ENCODE measurements at places on chromosomes 13 and 19.

DNA sequence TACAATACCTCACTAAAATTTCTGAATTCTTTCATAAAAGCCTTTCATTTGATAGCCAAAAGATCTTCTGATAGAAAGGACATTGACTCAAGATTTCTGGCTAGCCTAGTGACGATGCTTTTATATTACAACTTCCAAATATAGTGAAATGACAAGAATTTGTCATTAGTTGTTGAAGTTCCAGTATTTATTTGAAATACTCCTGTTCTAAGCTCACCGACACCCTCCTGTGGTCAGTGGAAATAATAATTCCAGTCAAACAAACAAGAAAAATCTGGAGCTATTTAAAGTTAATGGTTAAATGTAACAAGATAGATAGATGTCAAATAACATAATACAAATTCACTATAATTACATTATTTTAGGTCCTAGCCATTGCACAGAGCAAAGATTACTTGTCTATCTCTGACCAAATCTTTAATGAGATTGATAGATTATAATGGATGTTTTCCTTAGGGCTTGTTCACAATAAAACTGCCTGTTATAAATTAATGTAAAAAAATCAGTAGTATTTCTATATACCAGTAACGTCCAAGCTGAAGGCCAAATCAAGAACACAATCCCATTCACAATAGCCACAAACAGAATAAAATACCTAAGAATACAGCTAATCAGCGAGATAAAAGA lies 195.5 kb downstream of the RGCC start:
- DNase-seq: peak; percentile 2

DNA sequence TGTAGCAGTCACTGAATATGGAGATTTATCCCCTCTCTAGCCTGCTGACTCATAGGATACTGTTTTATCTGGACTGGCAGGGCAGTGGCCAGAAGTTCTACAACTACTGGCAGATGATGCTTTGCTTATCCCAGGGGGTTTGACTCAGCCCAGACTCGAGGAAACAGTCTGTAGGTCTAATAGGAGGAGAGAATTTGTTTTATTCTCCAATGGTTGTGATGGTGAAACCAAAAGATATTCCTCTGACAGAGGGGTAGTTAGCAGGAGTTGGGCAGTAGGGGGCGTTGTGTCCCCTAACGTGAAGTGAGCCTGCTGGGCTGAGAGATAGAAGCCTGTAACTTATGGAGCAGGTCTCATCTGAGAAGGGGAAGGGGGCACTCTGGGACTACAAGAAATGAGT lies 74.9 kb downstream of the WTIP start:
- DNase-seq: no peak

DNA sequence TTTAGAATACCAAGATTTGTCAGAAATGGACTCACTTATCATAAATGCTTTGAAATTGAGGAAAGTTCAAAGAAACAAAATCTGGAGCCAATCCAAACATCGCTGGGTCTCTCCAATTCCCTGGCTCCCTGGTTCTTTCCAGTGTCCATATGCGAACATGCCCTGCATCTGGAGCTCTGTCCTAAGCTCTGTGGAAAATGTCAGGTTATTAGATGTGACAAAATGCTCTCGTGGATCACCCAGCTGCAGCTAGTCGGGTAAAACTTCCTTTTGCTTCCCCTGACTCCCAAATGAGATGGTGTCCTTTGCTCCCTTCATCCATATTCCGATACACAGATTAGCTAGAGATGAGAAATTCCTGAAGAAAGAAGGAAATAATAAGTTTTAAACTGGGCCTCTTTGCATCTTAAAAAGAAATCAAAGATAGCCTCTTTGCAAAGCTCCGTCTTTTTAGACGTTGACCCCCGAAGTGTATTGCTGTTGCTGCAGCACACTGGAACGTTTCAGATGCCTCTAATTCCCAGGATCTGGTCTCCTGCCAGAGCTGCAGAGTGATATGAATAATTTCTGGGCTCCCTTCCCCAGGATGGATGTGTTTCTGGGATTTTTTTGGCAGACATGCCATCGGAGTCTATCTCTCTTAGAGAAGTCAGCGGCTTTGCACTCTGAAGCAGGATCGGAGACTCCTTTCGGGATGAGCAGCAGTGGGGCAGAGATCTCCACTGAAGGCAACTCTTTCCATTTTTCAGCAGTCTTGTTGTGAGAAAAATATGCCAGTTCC lies 102.9 kb downstream of the TEX26 start:
- peak; percentile 59 for DNase-seq

DNA sequence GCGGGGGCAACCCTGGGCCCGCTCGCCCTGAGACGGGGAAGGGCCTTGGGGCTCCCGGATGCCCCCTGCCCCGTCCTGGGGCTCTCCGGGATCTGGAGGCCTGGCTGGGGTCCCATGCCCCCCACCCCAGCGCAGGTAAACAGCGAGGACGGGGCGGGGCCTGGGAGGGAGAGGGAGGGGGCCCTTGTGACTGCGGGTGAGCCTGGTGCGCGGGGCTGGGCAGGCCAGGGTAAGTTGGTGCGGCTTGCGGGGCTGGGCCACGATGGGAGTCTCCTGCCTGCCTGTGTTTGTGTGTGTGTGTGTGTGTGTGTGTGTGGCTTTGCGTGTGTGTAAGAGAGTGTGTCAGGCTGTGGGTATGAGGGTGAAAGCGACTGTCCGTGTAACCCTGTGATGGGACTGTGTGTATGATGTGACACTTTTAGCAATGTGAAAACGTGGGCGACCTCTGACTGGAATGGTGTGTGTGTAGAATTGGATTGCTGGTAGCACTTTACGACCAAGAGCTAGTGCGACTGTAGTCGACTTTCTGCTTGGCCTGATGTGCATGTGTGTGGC lies 426 bp downstream of the KLC3 start:
- no peak for DNase-seq

GRCh38 chr13:51278426-51279130 lies 56.4 kb downstream of the FAM124A start:
- no peak for DNase-seq

DNA sequence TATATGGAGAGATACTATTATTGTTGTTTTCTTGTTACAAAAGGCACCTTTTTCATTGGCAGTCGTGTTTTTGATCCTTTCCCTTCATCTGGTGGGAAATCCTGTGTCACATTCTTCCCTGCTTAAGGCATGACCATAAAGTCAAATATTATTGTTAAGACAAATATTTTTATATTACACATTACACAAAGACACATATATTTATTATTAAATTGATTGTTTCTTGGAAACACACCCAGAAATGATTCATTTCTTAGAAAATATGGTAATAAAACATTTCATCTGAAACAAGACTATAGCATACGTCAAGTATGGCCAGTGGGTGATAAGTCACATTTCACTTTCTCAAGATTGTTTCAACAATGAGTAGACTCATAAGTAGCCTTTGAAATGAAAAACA lies 77.3 kb downstream of the KCTD12 start:
- DNase-seq: no peak

GRCh38 chr13:40342901-40343300 lies 323.5 kb downstream of the FOXO1 start:
- DNase-seq: no peak

DNA sequence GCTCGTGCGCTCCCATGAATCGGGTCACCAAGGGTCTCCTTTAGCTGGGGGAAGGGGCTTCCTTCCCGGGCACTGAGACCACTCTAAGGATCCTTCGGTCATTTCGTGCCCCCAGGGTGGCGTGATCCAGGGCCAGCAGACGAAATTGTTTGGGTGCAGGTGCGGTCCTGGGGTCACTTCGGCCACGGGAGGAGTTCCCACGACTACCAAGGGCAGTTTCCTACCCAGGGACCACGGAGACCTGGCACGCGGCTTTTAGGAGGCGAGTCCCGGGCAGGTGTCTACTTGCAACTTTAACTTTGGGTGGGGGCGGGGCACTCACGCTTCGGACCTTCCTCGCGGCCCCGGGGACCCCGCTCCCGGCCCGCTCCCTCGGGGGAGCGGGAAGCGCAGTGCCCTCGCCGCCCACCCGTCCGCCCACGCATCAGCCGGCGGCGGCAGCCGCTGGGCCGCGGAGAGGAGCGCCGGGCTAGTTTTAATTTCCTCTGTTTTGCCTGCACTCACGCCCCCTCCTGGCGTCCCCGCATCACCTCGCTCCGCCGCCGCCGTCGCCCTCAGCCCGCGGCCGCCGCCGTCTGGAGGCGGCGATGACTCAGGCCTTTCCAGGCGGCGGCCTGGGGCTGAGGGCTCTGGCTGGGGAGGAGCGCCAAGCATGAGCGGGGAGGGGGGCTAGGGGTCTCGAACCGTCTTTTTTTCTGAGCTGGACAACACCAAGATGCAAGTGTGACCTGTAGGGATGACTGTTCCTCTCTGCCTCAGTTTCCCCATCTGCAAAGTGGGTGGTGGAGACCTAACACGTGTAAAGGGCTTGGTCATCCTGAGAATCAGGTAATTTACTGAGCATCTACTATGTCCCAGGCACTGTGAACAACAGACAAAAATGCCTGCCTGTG lies 21.8 kb downstream of the OLFM2 start:
- DNase-seq: peak; percentile 51

- DNase-seq: no peak
These were observed 152.4 kb downstream of the DPF1 start for GRCh38 chr19:38071647-38072046.

DNA sequence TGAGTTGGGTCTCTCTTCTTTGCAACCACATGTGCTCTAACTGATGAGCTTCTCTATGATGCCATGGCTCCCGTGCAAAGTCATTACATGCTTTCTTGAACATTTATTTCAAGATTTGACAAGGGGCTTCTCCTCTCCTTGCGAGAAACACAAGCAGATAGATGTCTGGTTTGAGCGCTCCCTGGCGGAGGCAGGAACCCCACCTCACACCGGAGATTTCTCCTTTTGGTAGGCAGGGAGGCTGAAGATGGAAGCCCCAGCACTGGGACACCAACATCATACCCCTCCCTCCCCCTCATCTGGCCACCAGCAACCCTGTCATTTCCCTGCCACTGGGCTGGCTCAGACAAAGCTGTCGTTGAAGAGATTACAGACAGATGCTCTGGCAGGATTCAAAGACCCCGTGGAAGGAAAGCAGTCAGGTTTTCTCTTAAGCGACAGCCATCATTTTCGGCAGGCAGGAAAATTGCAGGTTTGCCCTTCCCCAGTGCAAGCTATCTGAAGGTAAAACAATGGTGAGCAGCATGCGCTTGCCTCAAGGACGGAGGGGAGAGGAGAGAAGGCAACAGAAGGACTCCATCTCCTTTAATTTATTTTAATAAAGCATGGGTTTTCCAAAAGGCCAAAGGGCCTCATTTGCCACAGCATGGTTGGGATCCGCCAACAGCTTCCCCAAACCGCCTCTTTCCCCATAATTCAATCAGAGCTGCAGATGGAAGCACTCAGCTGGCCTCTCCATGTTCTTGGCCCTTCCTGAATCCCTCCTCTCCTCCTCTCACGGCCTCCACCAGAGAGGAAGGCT lies 344.1 kb upstream of the TSHZ3 start:
- no peak for DNase-seq

- no peak for DNase-seq
These were observed 384.4 kb upstream of the TSHZ3 start for GRCh38 chr19:31733591-31733990.

DNA sequence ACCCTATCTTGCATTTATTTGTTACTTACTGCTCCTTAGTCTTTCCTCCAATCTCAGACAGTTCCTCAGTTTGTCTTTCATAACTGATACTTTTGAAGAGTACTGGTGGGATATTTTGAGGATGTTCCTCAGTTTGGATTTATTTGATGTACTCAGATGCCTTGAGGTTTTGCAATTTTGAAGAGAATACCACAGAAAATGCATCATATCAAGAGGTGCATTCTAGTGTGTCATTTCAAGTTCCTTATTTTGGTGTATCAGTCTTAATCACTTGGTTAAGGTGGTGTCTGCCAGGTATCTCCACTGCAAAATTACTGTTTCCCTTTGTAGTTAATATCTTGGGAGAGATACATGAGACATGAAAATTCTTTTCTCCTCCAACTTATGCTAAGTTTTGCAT lies 75.1 kb downstream of the URI1 start:
- no peak for DNase-seq

DNA sequence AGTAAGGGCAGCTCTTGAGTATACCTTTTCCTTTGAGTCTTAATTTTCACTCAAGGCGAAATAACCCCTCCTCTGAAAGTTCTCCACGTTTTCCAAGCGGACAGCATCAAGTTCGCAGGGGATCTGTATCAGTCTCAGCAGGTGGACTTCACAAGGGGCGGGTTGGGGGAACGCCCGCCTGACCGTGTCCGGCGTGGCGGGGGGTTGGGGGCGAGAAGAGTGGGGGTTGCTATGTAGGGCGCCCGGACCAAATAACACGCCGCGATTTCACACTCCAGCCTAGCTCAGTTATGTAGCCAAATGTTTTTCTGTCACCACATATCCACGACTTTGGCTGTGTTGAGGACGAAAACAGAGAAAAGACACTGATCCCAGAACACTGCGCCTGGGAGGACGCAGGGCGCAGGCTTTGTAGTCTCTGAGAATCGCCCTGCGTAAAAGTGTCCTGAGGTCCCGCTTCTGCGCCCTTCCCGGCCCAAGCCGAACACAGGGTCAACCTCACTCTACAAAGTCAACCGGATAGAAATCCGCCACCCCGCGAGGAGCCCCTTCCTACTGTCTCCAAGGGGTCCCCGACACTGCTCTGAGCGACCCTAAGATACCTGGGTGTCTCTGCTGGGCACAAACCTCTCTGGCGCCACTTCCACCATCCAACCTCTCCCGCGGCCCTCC lies 524 bp downstream of the RUBCNL start:
- DNase-seq: no peak

DNA sequence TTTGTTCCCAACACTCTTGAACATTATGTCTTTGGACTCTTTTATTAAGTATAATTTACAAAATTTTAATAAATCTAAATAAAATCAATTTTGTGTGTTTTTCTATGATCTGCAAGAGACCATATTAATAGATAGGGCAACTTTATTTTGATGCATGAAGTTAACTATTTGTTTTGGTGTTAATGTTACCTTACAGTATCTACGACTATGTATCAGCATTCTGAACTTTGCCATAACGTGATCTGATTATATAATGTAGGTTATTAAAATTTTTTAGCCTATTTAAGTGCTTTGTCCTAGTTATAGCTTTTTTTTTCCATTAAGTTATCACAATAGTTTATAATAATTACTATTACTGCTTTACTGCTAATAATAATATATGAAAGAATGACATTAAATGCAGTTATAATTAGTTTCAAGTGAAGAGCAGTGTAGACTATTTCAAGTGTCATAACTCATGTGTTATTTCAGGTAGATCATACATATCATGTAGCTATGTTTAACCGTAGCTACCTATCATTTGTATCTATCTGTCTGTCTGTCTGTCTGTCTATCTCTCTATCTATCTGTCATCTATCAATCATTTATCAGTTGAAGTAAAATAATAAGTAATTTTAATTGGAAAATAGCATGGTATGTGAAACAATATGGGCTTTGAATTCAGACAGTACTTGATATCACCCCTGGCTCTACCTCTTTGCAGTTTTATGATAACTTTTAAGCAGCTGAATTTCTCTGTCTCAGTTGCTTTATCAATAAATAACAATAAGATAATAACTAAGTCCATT lies 229.7 kb downstream of the GPC5 start:
- no peak for DNase-seq
